MCF 10A (cell line): ENCODE measurements at places on chromosomes 5 and 9. TPM values are rescaled to one million over a fixed set of nuclear protein-coding genes. Genes with fewer than 3 reads are reported as not detected.

Gene FBXL7
- not detected in 2 replicates for total RNA-seq

Gene EPB41L4B
- total RNA-seq = 20.2 and 23.7 TPM in 2 replicates

Gene CA9
- total RNA-seq = not detected in 2 replicates

DNA sequence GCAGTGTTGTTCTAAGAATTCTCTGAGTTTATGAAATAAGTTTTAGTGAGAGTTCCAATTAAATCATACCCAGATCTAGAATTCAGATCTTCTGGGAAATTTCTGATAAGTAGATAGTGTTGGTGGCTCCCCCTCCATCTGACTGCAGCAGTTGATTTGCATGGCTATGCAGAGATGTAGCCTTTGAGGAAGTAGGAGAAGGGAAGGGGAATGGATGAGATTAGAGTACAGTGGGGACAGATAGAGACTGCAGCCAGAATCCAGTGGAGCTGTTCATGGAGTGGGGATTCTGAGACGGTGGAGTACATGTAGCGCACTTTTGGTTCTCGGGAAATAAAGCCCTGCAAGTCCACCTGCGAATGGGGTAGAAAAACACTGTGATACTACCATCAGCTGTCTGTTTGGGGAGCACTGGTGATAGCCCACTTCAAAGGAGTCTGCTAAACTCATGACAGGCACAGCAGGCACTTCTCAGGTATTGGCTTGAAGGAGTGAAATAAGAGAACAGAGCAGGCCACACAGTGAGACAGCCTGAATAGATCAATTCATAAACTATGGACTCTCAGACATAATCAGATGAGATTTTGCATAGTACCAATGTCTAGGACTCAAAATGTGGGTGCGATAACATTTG is 96.8 kb downstream of the ALDH1A1 start:
- no peak overlapping the region for H3K4me3 ChIP-seq
- H3K27me3 ChIP-seq = no peaks in the 10 kb centered on the region
- H3K27ac ChIP-seq = no peak overlapping the region
- H3K4me1 ChIP-seq = no peaks in the 10 kb centered on the region

DNA sequence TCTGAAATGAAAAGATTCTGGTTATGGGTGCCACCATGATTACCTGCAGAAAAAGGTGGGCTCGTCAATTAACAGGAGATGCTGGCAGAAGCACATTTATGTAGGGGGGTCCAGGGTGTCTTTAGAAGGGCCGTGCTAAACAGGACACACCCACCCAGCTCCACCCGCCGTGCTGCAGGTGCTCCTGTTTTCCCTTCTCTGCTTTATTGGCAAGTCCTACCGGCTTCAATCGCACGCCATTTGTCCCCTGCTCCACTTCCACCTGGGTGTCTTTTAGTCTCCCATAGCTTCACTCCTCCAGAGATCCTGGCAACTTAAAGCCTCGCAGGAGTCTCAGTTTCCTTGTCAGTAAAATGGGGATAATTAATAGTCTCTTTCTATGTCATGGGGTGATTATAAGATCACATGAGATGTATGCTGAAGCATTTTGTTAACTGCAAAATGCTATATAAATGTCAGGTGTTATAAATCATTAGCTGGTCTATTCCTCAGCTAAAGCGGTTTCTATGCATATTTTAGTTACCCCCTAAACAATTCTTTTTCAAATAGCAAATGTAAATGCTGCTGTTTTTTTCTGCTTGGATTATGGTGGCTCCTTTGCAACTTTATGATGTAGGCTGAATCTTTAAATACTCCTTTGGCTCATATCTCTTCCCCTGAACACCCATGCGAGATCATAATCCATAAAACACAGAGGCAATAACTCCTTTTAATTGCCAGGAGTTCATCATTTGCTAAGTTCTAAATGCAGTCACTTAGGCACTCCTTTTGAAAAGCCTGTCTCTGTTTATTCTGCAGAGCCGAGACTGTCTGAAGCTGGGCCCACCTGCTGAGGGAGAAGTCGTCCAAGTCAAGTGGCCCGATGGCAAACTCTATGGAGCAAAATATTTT is 406.9 kb downstream of the KDM4C start:
- H3K27ac ChIP-seq = no peak overlapping the region
- H3K4me3 ChIP-seq = no peak overlapping the region
- peaks cover 10% of the 10 kb centered on the region for H3K36me3 ChIP-seq

GRCh38 chr9:106878934-106879333 is 16.0 kb downstream of the ZNF462 start:
- peak; percentile 92 for DNase-seq
- H3K36me3 ChIP-seq = peaks cover 7% of the 10 kb centered on the region
- H3K27ac ChIP-seq = peak overlapping the region; percentile 76
- peaks cover 57% of the 10 kb centered on the region for H3K4me1 ChIP-seq
- H3K4me3 ChIP-seq = no peak overlapping the region

- no peaks in the 10 kb centered on the region for H3K27me3 ChIP-seq
- peaks cover 50% of the 10 kb centered on the region for H3K36me3 ChIP-seq
- H3K4me1 ChIP-seq = peaks cover 12% of the 10 kb centered on the region
- H3K27ac ChIP-seq = no peak overlapping the region
These were observed 19.9 kb downstream of the P4HA2 start for GRCh38 chr5:132207778-132208177.

DNA sequence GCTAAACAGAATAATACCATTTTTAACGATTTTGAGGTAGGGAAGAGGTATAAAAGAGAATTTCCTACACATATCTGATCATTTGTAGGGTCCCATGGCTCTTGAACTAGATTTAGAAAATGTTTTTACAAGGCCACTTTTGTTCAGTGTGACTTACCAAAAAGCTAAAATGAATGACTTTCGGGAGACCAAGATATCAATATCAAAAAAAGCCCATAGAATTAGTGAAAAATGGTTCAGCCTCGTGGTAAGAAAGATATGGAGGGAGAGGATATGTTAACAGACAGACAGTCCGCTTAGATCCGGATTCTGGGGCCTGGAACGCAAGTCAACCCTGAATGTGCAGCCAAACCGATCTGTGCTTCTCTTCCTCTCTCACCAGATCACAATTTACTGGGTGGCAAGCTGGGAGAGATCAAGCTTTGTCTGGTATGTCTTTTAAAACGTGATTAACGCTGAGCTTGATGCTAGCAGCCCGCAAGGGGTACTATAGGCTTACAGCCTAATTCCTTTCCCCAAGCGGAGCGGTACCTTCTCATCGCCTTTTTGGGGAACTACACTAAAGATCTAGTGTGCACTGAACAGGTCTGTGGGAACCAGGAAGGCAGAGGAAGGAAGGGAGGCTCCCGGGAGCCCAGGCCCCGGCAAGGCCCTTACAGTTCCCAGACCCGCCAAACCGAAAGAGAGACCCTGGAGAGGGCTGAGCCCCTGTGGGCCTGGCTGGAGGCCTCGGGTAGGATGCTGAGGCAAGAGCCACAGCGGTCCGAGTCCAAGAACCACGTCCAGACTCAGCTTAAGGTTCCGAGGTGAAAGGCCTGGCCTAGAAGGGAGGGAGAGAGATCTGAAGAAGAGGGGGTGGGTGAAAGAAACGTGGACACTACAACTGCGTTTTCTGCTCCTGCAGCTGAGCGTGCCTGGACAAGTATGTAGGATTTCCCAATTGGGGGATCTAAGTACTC is 2.9 kb downstream of the NR2F1-AS1 start:
- no peak overlapping the region for H3K27ac ChIP-seq
- no peaks in the 10 kb centered on the region for H3K27me3 ChIP-seq
- peaks cover 6% of the 10 kb centered on the region for H3K4me1 ChIP-seq
- H3K36me3 ChIP-seq = no peaks in the 10 kb centered on the region
- DNase-seq = no peak
- no peak overlapping the region for H3K4me3 ChIP-seq

DNA sequence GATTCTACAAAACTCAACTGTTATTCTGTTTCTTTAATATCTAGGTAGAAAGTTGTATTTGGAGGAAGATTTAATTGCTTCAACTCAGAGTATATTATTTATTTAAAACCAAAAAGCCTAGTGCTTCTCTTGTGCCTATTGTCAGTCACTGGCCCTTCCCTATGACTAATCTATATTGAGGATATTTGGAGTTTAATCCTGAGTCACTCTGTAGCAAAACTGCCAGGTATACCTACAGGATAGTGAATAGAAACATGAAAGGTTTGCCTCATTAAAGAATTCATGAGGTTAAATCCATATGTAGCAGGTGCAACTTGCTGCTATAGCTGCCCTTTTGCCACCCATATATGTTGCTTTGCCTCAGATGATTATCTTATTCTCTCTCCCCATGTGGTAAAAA is 15.1 kb downstream of the PLK2 start:
- peaks cover 8% of the 10 kb centered on the region for H3K36me3 ChIP-seq
- no peak for DNase-seq
- no peaks in the 10 kb centered on the region for H3K27me3 ChIP-seq
- H3K4me1 ChIP-seq = no peaks in the 10 kb centered on the region
- H3K4me3 ChIP-seq = no peak overlapping the region
- no peak overlapping the region for H3K27ac ChIP-seq

GRCh38 chr5:87776785-87777184 is 364.1 kb upstream of the CCNH start:
- DNase-seq = no peak
- H3K4me1 ChIP-seq = no peaks in the 10 kb centered on the region
- no peak overlapping the region for H3K27ac ChIP-seq
- no peaks in the 10 kb centered on the region for H3K36me3 ChIP-seq
- no peak overlapping the region for H3K4me3 ChIP-seq

- H3K4me1 ChIP-seq = peaks cover 27% of the 10 kb centered on the region
- H3K27ac ChIP-seq = no peak overlapping the region
- no peak overlapping the region for H3K4me3 ChIP-seq
- peaks cover 5% of the 10 kb centered on the region for H3K36me3 ChIP-seq
- no peak for DNase-seq
These were observed 342.9 kb downstream of the BNC2 start for GRCh38 chr9:16527573-16527972.
